ENCODE measurements at places on chromosomes 4 and X.

GRCh38 chr4:11824566-11824965, 395.9 kb upstream of the HS3ST1 start:
- DNase-seq: no peak

DNA sequence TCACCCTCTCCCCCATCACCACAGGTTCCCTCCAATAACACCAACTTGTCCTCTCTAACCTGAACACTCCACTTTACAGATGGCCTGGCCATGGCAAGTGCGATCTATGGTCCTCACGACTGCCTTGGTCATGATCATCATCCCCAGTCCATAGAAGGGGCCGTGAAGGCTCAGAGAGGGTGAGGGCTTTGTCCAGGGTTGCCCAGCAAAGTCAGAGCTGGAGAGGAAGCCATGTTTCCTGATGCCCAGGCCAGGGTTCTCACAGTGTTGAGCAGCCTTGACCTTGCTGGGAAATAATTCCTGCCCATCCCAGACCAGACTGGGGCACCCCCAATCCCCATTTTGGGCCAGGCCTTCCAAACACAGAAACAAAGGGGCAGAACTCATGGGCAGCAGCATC, 42.9 kb upstream of the MAN2B2 start:
- DNase-seq: no peak

DNA sequence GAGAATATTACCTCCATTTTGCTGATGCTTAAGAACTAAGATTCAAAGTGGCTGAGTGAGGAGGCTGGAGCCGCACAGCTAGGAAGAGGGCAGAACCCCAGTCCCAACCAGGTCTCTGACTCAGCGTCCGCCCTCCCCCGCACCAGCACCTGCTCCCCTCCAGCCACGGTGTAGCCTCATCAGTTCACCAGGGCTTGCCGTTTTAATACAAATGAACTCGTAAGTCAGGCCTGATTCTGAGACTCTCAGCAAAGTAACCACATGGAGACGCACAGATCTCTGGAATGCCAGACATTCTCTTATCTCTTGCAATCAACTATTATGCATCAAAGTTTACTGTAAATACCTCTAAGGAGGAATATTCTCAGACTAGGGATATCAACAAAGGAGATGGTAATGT, 52.4 kb downstream of the ENPP6 start:
- no peak for DNase-seq

- no peak for DNase-seq
Observed at GRCh38 chrX:74579597-74580198, 34.7 kb downstream of the RLIM start.

GRCh38 chrX:53544936-53545335, 110.8 kb upstream of the HSD17B10 start:
- DNase-seq: no peak

- DNase-seq: no peak
Observed at GRCh38 chrX:78693536-78693935, 34.4 kb upstream of the RTL3 start.

- no peak for DNase-seq
Observed at GRCh38 chr4:170464614-170465197, 374.9 kb upstream of the AADAT start.

DNA sequence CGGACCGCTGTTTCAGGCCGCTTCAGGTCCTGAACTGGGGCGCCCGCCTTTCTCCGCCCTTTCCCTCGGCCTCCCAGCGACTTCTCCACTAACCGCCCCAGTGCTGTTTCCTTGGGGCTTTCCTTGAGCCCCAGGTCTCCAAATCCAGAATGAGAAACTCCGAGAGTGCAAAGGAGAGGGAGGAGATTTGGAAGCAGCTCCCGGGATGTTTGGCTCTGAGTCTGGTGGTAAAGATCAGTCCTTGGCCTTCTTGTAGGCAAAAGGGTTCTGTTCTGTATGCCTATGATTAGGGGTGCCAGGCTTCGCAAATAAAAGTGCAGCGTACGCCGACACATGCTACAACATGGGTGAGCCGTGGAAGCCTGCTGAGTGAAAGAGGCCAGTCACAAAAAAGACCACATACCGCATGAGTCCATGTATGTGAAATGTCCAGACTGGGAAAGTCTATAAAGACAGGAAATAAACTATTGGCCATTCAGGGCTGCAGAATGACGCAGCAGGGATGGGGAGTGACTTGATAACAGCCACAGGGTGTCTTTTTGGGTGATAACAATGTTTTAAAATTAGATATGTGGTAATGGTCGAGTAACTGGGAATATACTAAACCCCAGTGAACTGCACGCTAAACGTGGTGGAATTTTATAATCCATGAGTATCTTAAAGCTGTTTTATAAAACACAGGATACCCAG, 99.8 kb downstream of the TRAPPC11 start:
- DNase-seq: no peak

DNA sequence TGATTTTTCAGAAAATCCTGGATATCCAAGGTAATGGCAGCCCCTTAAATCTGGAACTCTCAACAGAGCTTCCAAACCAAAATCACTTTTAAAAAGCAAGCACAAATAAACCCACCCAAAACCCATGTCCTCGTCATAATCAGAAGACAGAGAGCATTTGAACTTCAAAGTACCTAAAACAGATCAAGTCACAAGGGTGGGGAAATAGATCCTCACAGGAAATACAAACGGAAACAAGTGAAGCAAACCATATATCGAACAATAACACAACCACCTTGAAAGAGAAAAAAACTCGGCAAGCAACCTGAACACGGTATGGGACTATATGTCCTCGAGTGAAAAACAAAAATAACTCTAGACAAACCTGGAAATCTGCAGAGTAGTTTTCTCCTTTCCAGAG, 15.9 kb upstream of the CCNQ start:
- DNase-seq: no peak

DNA sequence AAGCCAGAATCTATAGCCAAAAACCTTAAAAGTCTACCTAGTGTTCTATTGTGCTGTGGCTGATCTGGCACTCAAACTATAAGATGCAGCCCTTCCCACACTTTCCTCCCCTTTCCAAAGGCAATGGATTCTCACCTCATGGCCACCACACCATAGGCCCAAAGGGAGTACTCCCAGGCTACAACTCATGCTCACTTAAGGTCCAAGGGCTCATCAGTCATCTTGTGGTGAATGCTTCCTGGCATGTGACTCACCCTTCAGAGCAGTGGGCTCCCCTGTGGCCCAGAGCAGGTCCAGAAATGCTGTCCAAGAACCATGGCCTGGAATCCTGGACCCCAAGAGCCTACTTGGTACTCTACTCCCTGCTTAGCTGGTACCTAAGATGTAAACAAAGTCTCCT, 181.0 kb downstream of the CHRDL1 start:
- no peak for DNase-seq

GRCh38 chrX:13345438-13345837, 25.6 kb upstream of the ATXN3L start:
- DNase-seq: no peak

GRCh38 chrX:30663322-30663721, 10.1 kb downstream of the GK start:
- no peak for DNase-seq

Data from NCI-H2029 treated with DMSO at 0.1 percent for 48 hours (cell line).